ENCODE measurements at places on chromosomes 13 and 19.

DNA sequence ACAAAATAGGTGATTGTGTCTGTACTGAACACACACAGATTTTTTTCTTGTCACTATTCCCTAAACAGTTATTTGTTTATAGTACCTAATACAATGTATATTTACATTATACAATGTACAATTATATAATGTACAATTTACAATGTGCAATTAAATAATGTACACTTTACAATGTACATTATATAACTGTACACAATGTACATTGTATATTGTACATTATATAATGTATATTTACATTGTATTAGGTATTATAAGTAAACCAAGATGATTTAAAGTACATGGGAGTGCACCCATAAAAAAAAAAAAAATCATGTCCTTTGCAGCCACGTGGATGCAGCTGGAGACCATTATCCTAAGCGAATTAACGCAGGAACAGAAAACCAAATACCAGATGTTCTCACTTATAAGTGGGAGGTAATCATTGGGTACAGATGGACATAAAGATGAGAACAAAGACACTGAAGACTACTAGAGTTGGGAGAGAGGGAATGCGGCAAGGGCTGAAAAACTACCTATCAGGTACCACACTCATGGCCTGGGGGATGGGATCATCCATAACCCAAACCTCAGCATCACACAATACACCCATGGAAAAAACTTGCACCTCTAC, 68.1 kb downstream of the ABCC4 start:
- no peak for DNase-seq

- DNase-seq, result no peak
Observed at GRCh38 chr13:66665991-66666390, 564.1 kb downstream of the PCDH9 start.

- DNase-seq, result no peak
Observed at GRCh38 chr13:53042877-53043276, 14.3 kb downstream of the OLFM4 start.

DNA sequence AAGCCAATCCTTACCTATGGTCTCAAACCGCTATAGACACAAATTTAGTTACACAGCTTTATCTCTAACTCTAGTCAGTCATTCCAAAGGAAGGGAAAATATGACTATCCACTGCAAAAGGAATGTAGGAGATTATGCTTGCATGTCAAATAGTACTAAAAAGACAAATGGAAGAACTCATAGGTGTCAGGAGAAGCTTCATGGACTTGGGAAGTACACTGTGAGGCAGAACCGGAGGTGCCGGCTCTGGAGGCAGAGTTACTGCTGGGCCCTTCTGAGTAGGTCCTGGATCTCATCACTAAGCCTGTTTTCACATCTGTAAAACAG, 97.5 kb downstream of the FOXO1 start:
- DNase-seq, result no peak

- DNase-seq, result no peak
Observed at GRCh38 chr13:20121159-20121525, 39.7 kb downstream of the GJA3 start.

Measured in T-helper 2 cell (primary cell).